Esophagus mucosa (tissue), 1 donor: ENCODE measurements at places on chromosomes 6 and 20. TPM values are rescaled to one million over a fixed set of nuclear protein-coding genes. Genes with fewer than 3 reads are reported as not detected.

Gene GLP1R
- total RNA-seq, result 0.08 TPM

Gene SLC22A2
- total RNA-seq, result not detected

Gene RSPO4
- total RNA-seq, result not detected

Gene ERVFRD-1
- total RNA-seq, result not detected
